ENCODE measurements at places on chromosomes 4 and X.
A peak's percentile ranks its signal among the peaks of the same experiment; 100 is the strongest.

DNA sequence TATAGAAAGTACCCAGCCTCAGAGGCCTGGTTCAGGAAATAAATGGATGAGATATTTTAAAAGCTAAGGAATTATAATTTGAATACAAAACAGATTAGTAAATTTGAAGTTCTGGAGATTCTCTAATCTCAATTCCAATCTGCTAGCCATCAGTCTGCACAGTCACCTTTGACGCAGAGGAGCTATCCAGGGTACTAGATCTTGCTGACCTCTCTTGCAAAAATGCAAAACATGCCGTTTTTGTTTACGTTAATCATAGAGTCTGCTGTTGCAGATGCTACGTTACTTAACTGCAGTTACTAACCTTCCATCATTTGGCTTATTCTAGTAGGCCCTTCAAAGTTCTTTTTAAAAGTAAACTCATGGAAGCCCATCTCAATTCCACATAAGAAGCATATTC is 10.4 kb downstream of the CCSER1 start:
- no peak for DNase-seq

- DNase-seq = peak; percentile 23
Measured at GRCh38 chr4:52545099-52546069, 113.7 kb downstream of the USP46 start.

- no peak for DNase-seq
Measured at GRCh38 chr4:7647600-7648543, 213.1 kb upstream of the PSAPL1 start.

DNA sequence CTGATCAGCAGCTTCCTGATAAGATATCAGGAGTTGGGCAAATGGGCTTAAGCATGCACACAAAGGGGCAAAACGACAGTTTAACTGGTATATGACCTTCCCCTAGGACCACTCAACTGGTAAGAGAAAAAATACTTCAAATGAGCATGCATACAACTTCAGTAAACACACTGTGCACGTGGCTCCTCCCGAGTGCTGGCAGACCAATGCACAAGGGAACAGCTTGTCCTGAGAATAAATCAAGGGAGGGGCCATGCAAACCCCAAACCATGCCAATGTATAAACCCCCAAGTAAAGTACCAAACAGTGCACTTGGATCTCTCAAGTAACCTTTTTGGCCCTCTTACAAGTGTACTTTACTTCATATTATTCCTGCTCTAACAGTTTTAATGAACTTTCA is 293.3 kb upstream of the TBX22 start:
- DNase-seq = no peak

DNA sequence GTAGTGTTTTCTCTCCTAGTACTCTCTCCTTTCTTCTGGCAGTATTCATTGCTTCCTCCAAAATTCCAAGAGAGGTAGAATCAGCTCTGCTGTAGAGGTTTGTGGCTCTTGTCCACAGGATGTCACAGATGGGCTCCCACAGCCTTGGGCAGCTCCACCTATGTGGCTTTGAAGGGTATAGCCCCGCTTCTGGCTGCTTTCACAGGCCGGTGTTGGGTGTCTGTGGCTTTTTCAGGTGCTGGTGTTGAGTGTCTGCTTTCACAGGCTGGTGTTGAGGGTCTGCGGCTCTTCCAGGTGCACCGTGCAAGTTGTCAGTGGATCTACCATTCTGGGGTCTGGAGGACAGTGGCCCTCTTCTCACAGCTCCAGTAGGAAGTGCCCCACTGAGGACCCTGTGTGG is 7.9 kb upstream of the AADAT start:
- no peak for DNase-seq

GRCh38 chr4:16294455-16294854 is 68.2 kb upstream of the TAPT1 start:
- DNase-seq = no peak

GRCh38 chr4:4383085-4383484 is 3.8 kb upstream of the NSG1 start:
- no peak for DNase-seq

GRCh38 chr4:170853422-170854021 is 763.8 kb upstream of the AADAT start:
- no peak for DNase-seq

DNA sequence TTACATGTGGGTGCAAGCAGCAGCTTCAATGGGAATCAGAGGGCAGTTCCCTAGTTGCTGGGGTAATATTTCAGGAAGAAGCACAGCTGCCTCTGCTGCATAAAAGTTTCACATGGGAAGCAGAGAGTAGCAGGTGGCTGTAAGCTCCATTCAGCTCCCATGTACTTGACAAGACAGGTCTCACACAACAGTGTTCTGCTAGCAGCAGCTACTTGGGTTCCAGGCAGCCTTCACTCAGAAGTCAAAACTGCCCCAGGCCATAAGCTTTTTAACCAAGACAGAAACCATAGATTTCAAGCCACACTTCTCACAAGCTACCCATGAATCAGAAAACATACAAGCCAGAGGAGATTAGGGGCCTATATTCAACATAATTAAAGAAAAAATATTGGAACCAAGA is 41.4 kb upstream of the SPIN2A start:
- DNase-seq = no peak

GRCh38 chrX:154370300-154371016 is 4.0 kb downstream of the FLNA start:
- no peak for DNase-seq

DNA sequence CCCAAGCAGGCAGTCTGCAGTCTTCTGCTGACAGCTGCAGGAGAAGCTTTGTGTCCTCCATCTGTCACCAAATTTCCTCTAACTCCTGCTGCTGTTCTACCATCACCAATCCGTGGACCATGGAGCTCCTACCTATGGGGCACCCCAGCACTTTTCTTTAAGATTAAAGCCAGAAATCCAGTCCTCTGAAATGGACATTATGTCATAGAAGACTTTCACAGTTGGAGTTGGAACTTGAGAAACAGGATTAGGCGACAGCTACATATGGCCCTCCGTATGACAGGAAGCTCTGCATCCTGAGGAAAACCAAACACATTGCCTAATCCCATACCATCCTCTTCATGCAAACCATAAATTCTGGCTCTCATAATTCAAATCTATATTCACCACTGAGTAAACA is 470.6 kb upstream of the GALNTL6 start:
- no peak for DNase-seq

GRCh38 chrX:16469870-16470269 is 180.1 kb upstream of the S100G start:
- DNase-seq = no peak

- DNase-seq = no peak
Measured at GRCh38 chr4:94014484-94015136, 186.1 kb downstream of the ATOH1 start.

DNA sequence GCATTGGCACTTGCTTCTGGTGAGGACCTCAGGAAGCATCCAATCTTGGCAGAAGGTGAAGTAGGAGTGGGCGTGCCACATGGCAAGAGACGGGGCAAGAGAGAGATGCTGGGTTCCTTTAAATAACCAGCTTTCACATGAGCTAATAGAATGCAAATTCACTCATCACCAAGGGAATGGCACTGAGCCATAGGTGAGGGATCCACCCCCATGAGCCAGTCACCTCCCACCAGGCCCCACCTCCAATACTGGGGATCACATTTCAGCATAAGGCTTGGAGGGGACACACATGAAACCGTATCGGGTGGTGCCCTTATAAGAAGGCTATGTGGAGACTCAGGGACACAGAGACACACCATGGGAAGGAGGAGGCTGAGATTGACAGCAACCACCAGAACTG is 140.0 kb upstream of the MSX1 start:
- no peak for DNase-seq

DNA sequence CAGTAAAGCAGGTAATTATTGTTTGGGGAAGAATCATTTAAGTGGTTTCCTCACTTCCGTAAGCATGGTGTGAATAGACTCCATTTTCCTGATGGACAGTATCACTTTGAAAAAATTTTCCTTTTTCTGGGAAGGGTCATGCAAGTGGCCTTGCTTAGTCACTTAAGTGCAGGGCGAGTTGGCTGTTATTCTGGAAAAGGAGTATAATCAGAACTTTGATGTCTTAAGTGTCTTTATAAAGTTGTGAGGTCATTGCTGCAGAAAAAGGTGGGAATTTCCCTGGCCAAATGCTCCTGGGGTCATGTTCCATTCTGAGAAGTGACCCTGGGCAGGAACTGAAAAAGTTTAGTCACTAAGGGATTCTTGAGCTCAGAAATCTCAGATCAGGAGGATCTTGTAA is 146.1 kb upstream of the OTUD4 start:
- DNase-seq = no peak

DNA sequence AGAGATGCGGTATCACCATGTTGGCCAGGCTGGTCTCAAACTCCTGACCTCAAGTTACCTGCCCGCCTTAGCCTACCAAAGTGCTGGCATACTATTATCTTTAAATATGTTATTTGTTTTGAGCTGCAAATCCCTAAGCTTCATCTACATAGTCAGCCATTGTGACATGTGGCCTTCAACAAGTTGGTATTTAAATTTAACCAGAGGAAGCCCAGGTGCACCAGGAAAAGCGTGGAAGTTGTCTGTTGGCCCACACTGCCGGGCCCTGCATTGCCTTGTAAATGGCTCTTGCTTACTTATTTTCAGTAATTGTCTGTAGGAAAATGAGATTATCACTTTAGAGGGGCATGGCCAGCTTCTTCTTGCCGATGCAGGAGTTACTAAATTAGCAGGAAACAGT is 6.0 kb downstream of the WWC2 start:
- DNase-seq = no peak

DNA sequence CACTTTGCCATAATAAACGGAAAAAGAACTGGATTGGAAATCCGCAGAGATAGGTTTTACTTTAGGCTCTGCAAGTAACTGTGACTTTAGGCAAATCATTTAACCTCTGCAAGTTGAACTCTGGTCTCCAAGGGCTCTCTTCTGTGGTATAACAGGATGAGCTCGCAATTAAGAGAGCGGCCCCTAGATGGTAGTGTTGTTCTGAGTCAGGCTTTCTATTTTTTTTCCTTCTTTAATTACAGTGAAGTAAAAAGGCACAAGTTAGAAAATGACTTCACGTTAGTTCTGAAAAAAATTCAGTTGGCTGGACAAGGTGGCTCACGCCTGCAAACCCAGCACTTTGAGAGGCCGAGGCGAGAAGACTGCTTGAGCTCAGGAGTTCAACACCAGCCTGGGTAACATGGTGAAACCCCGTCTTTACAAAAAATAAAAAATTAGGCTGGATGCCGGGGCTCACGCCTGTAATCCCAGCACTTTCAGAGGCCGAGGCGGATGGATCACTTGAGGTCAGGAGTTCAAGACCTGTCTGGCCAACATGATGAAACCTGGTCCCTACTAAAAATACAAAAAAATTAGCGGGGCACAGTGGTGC is 18.0 kb downstream of the RPS3A start:
- DNase-seq = no peak

DNA sequence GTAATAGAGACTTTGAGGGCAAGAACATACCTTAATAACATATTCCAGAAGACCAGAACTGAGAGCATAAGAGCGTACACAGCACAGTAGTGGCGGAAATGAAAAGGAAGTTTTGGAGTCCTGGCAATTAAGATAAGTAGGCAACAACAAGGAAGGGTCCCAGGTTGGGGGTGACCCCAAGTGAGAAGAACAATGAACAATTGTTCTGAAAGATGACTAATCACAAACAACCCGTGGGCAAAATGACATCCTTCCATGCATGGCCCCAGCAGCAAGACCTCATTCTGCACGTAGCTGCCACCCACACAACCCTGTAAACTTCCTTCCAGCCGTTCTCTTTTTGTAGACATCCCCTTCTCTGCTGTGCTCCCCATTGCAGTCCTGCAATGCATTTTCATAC is 384.4 kb upstream of the PABPC4L start:
- no peak for DNase-seq

- no peak for DNase-seq
Measured at GRCh38 chr4:84914686-84915395, 51.6 kb downstream of the WDFY3 start.

- DNase-seq = no peak
Measured at GRCh38 chrX:12360383-12360782, 222.1 kb downstream of the FRMPD4 start.

- no peak for DNase-seq
Measured at GRCh38 chr4:163693776-163694175, 199.3 kb downstream of the TMA16 start.

DNA sequence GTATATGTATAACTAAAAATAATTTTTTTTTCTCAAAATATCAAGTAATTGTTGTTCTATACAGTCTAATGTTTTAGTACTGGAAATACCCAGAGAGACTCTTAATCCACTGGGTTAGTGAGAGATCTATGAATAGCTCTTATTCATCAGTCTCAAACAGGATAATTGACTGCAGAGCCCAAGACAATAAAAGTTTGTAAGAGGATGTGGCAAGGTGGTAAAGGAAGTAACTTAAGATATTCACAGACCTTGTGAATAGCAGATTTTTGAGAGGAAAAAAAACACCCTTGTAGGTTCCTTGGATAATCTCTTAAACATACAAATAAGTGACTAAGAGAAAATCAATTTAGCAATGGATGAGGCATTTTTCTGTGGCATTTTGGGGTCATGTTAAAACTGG is 210.9 kb upstream of the FAM241A start:
- DNase-seq = no peak

DNA sequence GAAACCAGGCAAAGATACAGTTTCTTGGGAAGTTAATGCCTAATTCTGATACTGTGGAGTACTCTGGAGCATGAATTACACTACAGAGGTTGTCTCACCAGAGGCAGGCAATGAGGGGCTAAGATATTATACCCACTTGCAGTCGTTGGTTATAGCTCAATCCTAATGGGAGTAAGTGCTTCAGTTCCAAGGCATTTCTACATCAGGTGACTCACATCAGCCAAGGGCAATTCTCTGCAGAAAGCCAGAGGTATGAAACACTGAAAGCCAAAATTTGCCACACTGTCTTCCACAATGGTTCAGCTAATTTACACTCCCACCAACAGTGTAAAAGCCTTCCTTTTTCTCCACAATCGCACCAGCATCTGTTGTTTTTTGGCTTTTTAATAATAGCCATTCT is 174.0 kb upstream of the IL15 start:
- no peak for DNase-seq

DNA sequence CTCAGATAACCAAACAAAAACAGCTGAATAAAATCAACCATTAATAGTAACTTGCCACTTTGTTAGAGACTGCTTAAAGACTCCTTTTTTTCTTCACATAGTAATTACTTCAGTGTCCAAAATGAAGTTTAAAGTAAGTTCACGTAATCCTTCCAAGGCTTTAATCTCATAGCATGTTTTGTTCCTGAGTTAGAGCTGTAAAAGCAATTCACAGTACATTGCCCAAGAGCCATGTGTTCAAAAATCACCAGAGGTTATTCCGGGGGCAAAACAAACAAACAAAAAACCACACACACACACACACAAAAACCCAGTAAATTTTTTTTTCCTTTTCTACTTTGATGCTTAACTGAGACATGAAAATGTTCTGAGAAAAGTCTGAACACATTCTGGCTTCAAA is 6.1 kb downstream of the GPR82 start:
- DNase-seq = no peak

GRCh38 chr4:52904421-52904820 is 42.3 kb downstream of the RASL11B start:
- no peak for DNase-seq

GRCh38 chr4:140971077-140971792 is 162.0 kb downstream of the RNF150 start:
- DNase-seq = no peak

- DNase-seq = no peak
Measured at GRCh38 chrX:15645266-15645665, 19.3 kb downstream of the CLTRN start.

All from activated CD8-positive, alpha-beta memory T cell treated with anti-CD3 and anti-CD28 coated beads for 1 hour (primary cell).